Nephron progenitor cell (in vitro differentiated cells): ENCODE measurements at places on chromosomes 6 and 20.

- no peak for DNase-seq
These were observed 71.0 kb upstream of the FAM83B start for GRCh38 chr6:54775576-54775975.

GRCh38 chr6:73064266-73064665, 161.0 kb downstream of the KHDC1L start:
- no peak for DNase-seq

- DNase-seq: no peak
These were observed 81.3 kb upstream of the CD93 start for GRCh38 chr20:23167431-23167830.

DNA sequence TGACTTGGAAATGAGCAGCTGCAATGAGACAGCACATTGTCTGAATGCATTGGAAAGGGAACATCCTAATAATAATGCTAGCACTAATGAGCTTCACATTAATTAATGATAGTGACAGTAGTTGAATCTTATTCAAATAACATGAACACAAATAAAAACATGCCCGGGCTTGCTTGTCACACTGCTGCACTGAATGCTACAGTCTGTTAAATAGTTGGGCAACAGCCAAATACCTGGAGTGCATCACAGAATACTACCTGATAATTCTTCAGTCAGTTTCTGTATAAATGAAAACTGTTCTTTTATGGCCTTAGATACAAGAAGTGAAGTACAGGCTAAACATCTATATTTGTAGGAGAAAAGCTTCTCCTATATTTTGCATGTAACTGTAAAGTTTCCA, 458.7 kb downstream of the RNF144B start:
- no peak for DNase-seq

DNA sequence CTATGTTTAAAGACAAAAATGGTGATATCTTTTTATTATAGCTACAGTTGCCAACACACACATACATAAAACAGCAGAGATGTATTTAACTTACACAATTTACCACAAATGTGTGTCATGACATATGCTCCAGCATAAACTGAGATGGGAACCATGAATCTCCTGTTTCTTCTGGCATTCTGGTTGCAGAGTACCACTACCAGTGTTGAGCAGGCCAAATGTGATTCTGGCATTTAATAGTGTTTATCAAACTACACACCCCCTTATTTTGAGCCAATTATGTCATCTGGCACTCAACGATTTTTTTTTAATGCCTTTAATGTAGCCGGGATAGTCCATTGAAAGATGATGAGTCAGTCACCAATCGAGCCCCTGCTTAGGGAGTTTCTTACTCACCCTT, 59.0 kb upstream of the TPD52L1 start:
- no peak for DNase-seq

GRCh38 chr6:37696220-37696840, 1.4 kb downstream of the MDGA1 start:
- DNase-seq: peak; percentile 61

DNA sequence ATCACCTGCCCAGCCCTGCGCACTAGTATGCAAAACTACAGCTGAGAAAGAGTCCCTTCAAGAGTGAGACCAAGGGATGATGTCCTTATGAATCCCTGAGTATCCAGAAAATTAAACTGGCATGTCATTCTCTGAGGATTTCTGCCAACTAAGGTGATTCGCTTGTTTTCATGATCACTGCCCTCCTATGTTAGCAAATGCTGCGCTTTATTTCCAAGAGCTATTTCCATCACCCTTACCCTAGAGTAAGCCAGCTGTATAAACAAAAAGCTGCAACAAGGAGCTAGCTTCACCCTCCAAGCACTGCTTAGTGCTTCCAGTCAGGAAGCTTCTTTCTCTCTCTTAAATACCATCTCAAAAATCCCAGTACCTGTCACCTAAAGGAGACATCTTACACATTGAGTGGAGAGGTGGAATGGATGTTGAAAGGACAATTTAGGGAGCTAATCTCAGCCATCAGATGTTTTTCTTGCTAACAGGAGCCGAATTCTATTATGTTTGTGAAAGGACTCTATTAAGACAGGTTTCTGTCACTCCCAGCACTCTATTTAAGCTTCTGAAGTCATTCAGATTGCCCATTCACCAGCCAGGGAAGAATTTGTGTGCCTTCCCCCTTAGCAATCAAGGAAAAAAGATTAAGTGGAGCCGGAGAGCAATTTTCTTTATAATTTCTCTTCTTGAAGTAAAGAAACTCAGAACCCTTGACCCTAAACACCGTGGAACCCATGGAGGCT, 322.2 kb downstream of the NRN1 start:
- no peak for DNase-seq

DNA sequence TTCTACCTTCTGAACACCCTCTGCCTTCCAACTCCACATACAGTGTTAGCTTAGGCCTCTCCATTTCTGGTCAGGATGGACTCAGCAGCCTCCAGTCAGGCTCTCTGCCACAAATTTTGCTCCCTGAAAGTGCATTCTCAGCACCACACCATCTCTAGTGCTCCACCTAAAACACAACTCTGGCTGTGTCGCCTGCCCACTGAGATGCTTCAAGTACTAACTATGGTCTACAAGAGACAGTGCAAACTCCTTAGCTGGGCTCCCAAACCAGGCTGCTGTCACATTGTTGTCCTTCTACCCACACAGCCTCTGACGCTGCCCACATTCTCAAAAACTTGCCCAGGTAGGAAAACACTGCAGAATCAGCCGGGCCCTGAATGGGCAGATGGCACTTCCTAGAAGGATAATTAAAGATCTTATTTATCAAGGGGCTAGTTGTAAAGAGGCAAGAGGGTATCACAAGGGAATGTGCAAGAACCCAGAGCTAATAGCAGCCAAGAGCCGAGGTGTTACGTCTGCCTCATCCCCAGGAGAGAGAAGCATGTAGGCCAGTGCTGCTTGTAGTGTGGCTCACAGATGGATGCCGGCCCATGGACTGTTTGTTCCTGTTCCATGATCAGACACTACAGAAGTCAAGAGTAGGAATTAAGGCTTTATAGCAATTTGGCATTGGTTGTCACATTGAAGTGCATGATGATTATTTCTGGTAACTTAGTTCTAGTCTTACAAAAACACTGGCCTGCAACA, 189.7 kb downstream of the LRFN2 start:
- DNase-seq: no peak

GRCh38 chr6:56730663-56731529, 88.2 kb upstream of the DST start:
- DNase-seq: no peak

- DNase-seq: peak; percentile 86
These were observed at the start of gene ZSCAN26 for GRCh38 chr6:28266962-28267694. ZSCAN26 (plus strand) TSS chr6:28267143; CDS start chr6:28271920, 4,777 bp downstream.
